ENCODE measurements at places on chromosomes 11 and 22. TPM values are rescaled to one million over a fixed set of nuclear protein-coding genes. Genes with fewer than 3 reads are reported as not detected.

The ZNF214 gene
- total RNA-seq = 4.3 TPM

The NDUFA6 gene
- total RNA-seq = 55.1 TPM

The OR6X1 gene
- not detected for total RNA-seq

The CALCA gene
- not detected for total RNA-seq

The SOX10 gene
- total RNA-seq = 1.0 TPM

The KAT5 gene
- total RNA-seq = 74.8 TPM

The ARHGAP32 gene
- 79.3 TPM for total RNA-seq

The OR52N4 gene
- 0.75 TPM for total RNA-seq

The CSTF3 gene
- 41.7 TPM for total RNA-seq

The ARFGAP2 gene
- 105 TPM for total RNA-seq

The RAG1 gene
- 1.1 TPM for total RNA-seq

The SHISA8 gene
- not detected for total RNA-seq

The LUZP2 gene
- total RNA-seq = 0.96 TPM

The ZFP91 gene
- 48.6 TPM for total RNA-seq

The KDM4D gene
- 1.2 TPM for total RNA-seq

The NRXN2 gene
- total RNA-seq = 11.6 TPM

The GGTLC3 gene
- 0.57 TPM for total RNA-seq
